ENCODE measurements at places on chromosomes 1 and 21.
A peak's percentile ranks its signal among the peaks of the same experiment; 100 is the strongest.

DNA sequence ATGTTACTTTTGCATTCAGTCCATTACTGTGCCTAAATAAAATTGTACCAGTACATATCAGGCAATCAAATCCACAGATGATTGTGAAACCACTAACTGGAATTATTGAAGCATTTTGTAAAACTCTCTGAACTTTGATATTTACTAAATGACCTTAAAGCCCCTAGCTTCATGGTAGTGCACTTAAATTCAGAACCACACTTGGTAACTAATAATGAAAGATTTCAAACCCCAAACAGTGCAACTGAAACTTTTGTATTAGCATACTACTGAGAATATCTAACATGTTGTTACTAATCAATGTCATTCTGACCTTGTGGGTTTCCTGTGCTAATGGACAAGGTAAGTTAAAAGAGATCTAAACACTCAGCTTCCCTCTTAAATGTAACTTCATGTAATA is at the start of gene CFHR3:
CFHR3 (plus strand) TSS at position 238 of the 400 bp plus-strand sequence; CDS start at position 285, 47 bp downstream.
- DNase-seq = no peak

DNA sequence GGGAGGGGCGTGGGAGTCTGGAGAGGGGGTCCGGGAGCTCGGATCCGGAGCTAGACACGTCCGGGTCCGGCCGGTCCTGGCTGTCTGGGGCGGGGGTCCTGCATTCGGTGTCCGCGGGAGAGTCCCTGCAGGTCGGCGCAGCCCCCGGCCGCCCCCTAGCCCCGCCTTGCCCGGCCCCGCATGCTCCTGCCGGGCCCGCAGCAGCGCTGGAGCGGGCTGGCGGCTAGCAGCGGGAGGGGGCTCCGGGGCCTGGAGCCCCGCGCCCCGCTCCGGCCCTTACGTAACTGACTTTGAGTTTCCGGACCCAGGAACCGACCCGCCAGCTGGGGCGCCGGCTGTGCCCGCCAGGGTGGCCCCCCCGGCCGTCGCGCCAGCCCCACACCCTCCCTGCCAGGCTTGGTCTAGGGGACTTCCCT is 26.9 kb upstream of the EPB41 start:
- DNase-seq = peak; percentile 62

GRCh38 chr1:152888126-152888525 is 10.0 kb downstream of the SMCP start:
- DNase-seq = no peak

GRCh38 chr1:202056644-202057334 is 46.4 kb downstream of the ELF3 start:
- DNase-seq = no peak

DNA sequence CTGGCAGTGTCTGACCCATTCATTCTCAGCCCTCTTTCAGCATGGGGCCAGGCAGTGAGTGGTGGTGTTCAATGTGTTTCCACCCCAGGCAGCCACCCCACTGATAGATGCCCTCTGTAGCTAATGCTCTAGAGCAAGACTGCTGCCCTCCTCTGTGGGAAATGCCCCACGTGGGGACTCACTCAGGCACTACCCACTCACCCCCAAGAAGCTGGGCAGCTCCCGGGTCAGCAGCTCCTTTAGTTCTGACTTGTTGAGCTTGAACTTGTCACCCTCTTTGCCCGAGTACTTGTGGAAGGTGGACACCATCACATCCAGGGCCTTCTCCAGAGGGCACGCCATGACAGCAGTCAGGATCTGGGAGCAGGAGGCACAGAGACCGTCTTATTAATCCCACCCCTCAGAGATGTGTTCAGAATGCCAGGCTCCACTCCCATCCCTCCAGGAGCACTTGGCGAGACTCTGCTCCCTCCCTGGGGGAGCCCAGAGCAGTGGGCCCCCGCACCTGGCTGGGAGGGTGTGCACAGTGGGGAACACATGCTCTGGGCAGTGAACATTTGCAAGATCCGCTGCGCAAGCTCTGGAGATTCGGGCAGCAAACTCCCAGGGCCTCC is 1.0 kb downstream of the S100A4 start:
- DNase-seq = no peak

- DNase-seq = no peak
These were observed 50.0 kb downstream of the MARK1 start for GRCh38 chr1:220577926-220578325.

DNA sequence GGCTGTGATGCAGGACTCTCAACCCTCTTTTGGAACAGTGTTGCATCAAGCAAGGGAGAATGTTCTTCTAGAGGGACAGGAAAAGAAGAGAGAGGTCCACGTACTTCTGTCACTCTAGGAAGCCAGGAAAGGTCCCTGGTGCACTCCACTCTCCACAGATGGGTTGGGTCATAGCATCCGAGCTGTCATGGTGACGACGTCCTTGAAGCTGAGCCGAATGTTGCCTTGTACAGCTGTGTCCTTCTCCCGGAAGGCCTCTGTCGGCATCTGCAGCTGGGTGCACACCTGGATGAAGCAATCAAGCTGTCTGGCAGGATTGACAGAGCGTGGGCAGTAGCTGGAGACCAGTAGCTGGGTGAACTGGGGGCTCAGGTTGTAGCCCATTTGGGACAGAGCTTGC is 12.5 kb downstream of the MDM4 start:
- no peak for DNase-seq

GRCh38 chr1:94572780-94573179 is 31.2 kb upstream of the F3 start:
- DNase-seq = no peak

DNA sequence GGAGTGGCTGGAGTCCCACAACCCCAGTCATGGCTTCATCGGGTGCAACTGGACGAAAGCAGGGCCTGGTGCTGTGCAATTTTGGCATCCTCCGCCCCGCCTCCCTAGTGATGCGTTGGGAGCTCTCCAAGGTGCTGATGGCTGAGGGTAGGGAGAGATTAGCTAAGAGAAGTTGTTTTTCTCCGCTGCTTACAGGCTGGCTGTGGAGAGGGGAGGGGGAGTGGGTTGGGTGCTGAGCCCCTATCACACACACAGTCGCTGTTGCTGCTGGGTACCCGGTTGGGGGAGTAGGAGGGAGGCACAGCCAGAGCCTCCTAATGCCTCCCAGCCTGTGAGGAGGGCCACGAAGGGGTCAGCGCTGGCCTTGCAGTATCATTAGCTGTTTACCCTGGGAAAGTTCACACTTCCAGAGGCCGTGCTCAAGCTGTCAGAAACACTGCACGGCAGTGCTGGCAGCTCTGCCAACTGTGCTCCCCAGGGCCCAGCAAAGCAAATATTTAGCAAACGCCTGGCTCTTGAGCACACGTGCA is 110.0 kb downstream of the GRIK3 start:
- peak; percentile 71 for DNase-seq

DNA sequence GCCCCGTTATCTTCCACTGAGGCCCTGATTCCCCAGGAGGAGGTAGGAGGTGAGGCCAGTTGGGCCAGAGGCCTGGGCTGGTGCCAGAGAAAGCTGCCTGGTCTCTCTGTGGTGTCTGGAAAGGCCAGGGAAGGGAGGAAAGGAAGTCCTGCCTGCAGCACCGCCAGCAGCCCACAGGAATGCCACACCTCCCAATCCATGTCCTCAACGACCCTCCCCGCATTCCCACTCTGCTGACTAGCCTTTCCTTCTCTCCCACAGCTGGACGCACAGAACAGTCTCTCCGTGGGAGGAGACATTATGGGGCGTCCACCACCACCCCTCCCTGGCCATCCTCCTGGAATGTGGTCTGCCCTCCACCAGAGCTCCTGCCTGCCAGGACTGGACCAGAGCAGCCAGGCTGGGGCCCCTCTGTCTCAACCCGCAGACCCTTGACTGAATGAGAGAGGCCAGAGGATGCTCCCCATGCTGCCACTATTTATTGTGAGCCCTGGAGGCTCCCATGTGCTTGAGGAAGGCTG is 18.0 kb downstream of the CSF1 start:
- DNase-seq = no peak

GRCh38 chr21:27700974-27701614 is 734.2 kb upstream of the ADAMTS5 start:
- peak; percentile 80 for DNase-seq

GRCh38 chr1:25871086-25871703 is 4.3 kb downstream of the PAQR7 start:
- DNase-seq = no peak

- no peak for DNase-seq
These were observed 109.3 kb downstream of the ZC3H11B start for GRCh38 chr1:219503604-219504003.

DNA sequence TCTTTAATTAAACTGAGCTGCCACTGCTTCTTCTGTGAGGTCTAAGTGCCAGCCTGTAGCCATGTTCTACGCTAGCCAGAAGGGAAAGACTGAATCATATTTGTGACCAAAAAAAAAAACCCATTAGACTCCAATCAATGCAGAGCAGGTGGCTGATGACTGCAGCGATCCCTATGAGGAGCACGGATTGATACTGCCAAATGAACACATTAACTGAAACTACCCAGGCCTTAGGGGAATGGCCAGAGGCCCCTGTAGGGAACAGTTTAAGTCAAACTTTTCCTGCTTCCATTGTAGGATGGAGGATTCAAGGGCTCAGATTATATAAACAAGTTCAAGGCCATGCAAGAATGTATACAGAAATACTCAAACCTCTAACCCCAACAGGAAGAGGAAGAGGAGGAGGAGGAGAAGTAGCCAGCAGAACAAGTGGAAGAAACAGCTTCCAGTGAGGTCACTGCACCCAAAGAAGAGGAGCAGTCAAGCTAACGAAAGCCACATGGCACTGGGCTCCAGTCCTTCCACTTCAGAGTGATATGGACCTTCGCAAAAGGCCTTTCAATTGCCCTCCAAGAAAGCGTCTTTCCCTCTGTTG is 328.3 kb downstream of the SMYD3 start:
- no peak for DNase-seq

- DNase-seq = peak; percentile 29
These were observed 15.9 kb downstream of the TMEM63A start for GRCh38 chr1:225866061-225866837.

DNA sequence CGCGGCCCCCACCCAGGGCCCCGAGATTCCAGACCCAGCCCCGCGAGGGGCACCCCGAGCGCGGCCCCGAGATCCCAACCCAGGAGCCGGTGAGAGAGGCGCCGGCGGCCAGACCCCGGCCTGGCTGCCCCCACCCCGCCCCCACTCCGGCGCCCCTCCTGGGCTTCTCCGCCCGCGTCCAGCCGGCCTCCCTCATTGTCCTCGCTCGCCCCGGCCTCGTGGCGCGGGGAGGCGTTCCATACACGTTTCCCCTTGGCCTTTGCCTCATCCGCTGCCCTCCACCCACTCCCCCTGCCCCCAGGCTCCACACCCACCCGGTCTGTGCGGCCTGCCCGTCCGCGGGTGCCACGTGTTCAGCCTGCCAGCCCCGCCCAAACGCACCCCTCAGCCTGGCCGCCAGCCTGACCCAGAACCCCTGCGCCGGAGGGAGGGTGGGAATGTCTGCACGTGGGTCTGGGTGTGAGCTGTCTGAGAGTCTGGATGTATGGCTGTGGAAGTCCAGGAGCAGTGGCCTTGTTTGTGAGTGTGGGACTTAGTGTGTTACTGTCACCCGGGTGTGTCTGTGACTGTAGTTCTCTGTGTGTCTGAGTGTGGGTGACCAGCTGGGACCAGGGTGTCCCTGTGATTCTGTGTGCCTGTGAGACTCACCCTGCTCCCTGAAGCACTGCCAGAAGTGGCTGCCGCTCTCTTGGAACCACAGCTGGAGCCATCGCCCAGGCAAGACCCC is 681 bp downstream of the B4GALT2 start:
- peak; percentile 47 for DNase-seq

DNA sequence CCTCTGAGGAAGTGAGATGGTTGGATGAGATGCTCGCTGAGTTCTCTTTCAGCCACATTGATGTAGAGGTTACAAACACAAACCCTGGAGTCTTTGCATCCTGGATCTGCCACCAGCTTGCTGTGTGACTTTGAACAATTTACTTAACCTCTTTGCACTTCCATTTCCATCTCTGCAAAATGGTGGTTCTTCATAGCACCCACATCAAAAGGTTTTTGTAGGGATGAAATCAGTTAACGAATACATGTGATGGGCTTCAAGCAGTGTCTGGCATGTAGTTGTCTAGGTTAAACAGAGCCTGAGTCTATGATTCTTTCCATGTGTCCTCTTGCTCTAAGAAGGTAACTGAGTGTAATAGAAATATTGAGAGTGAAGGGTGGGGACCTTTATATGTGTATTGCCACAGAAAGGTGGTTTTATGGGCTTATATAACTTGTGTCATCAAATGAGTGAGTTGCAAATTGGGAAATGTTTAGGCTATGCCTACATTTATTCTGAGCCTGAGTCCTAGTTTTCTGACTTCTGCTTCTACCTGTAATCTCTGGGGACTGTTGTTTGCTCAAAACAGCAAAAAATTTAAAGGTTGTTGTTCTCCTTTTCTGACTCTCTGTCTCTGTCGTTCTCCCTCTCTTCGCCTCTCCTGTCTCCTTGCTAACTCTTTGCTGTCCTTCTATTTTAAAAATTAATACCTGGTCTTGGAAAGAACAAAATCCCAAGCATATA is 27.3 kb upstream of the LRRN2 start:
- no peak for DNase-seq

GRCh38 chr1:109971559-109971958 is 13.0 kb upstream of the AHCYL1 start:
- no peak for DNase-seq

DNA sequence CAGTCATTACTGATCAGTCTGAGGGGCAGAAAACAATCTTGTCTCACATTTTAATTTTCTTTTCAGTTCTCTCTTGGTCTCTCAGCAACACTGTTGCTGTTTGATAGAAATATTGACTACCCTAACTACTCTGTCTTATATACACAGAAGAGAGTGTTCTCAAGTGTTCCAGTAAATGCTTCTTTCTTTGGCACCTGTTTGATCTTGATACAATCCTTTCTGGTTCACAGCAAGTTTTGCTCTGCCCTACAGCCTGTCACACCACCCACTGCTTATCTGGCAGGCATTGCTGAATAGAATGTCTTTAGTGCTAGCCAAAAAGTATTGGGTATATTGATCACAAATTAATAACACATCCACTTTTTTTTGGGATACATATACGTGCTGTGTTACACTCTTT is 75.7 kb upstream of the WLS start:
- no peak for DNase-seq

GRCh38 chr1:204984499-204984898 is 58.5 kb upstream of the CNTN2 start:
- DNase-seq = no peak

GRCh38 chr1:202967684-202968281 is 726 bp upstream of the CYB5R1 start:
- peak; percentile 53 for DNase-seq

DNA sequence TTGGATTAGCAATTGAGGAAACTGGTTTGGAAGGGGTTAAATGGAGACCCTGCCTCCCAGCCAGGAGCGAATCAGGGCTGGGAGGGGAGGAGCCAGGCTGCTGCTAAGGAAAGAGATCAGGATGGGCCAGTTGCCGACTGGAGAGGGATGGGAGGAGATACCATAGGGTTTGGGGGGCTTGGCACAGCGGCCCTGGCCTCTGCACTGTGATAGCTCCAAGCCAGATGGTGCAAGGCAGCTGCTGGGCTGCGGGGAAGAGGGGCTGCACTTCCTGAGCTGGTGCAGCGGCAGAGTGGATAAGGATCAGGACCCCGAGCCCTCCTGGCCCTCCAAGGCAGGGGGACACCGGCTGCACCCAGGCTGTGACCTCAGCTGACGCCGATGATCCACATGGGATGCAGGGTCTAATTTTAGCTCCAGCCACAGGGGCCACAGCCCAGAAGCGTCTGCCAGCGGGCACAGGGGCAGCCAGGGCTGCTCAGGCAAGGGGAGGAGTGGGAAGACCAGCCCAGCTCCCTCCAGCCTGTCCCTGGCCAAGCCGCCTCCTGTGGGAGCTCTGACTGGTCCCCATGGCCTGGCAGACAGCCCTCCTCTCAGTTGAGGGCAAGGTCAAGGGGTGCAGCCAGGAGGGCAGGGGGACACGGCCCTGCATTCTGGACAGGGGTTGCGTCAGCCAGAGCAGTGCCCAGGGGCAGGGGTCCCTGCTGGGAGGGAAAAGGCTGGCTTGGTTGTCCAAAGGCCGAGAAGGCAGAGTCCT is at the start of gene EXTL1:
EXTL1 (plus strand) TSS at position 129 of the 757 bp plus-strand sequence. CDS start 872 bp downstream, outside the sequence.
- DNase-seq = no peak

- no peak for DNase-seq
These were observed 75.8 kb downstream of the PGBD5 start for GRCh38 chr1:230350208-230350921.
